Left colon (tissue), 2 donors: ENCODE measurements at places on chromosomes 2 and 18. TPM values are rescaled to one million over a fixed set of nuclear protein-coding genes. Genes with fewer than 3 reads are reported as not detected.

- DNase-seq, result no peak
Observed at GRCh38 chr2:40433736-40434135, 18.2 kb downstream of the SLC8A1 start.

DNA sequence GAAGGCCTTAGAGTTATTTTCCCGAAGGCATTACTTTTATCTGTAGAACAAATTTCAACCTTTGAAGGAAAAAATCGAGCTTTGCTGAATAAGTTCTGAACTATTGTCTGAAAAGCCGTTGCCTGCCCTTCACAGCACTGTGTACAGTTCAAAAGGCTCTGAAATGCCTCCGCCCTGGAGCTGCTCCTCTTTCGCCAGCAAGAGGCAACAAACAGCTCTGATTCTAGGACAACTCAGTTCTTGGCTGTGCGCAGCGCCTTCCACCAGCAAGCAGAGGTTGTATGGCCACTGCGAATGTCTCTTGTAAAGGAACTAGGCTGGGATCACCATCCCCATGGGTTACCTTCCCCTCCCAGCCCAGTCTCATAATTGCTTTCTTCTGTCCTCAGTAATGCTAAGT is 308.5 kb downstream of the GBX2 start:
- no peak for DNase-seq

- DNase-seq, result no peak
Observed at GRCh38 chr2:145644820-145645302, 1124.9 kb upstream of the ZEB2 start.

- no peak for DNase-seq
Observed at GRCh38 chr18:8821083-8821465, 115.7 kb downstream of the MTCL1 start.

Gene C2orf80
- total RNA-seq, result not detected

Gene TMEM182
- 2.5 TPM for total RNA-seq

Gene STK39
- total RNA-seq, result 50.4 TPM

Gene NUP35
- total RNA-seq, result 7.7 TPM

Gene HAT1
- 26.1 TPM for total RNA-seq
